ENCODE measurements at places on chromosomes 1 and 21.

GRCh38 chr1:168301664-168302320, 21.1 kb downstream of the TBX19 start:
- DNase-seq: peak; percentile 54

- no peak for DNase-seq
These were observed 33.0 kb downstream of the TNNT2 start for GRCh38 chr1:201344206-201345080.

GRCh38 chr1:2982615-2983318, 38.5 kb upstream of the ACTRT2 start:
- no peak for DNase-seq

DNA sequence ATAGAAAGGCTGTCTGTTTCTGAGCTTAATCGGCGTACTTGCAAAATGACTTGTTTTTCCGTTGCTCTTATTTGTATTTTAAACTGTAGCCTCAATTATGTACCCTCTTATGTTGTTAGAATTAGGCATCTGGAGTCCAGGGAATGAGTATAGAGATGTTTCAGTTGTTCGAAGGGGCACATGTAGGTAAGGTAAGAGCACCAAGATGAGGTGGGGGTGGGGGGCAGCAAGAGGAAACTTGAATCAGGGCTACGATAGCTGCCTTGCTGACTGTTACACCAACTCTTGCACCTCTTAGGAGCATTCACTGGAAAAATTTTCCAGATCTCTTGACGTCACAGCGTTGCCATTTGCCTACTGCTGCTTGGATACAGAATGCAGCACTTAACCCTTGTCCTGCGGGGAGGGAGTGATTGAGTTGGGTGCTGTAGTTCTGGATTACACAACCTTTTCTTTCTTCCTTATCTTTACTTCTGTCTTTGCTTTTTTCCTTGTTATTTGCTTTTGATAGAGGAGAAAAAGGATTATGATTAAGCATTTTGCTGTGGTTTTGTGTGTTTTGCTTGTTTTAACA, 3.2 kb downstream of the ATP1B1 start:
- DNase-seq: peak; percentile 51

DNA sequence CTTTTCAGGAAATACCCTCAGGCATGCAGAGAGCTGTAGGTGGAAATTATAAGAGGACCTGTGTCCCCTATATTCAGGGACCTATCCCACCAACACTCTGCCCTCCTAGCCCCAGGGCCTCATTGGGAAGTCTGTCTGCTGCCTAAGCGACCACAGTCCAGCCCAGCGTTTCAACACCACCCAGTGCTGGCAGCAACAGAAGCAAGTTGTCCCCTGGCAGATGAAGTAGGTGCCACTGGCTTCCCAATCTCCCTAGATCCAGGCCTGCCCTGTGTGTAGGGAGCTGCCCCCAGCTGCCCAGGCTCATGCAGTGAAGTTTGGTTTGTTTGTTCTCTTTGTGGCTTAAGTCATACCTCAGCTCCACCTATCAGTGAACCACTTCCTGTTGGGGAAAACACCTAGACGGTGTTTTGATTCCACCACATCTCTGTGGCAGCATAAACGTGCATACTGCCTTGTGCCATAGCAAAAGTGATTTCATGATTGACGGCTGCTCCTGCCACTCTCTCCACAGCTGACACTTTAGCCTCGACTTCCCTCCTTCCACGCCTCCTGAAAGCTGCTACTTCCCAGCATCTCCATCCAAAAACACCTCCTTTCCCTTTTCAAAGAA, 8.1 kb upstream of the LEFTY1 start:
- no peak for DNase-seq

DNA sequence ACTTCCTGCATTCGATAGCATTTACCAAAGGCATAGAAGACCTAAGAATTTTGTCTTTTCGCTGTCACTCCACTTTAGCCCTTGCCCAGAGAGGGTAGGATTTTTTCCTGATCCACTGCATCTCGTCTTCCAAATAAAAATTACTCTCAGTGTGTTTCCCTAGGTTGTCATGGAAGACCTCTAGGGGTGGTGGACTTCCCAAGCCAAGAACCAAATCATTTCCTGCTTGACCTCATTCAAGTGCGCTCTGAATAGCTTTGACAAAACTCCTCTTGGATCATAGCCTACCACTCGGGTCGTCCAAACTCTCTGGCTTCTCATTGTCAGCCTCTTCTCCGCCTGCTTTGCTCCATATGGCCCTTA, 431 bp upstream of the C1orf52 start:
- peak; percentile 30 for DNase-seq
